ENCODE measurements at places on chromosomes 6 and 20.

DNA sequence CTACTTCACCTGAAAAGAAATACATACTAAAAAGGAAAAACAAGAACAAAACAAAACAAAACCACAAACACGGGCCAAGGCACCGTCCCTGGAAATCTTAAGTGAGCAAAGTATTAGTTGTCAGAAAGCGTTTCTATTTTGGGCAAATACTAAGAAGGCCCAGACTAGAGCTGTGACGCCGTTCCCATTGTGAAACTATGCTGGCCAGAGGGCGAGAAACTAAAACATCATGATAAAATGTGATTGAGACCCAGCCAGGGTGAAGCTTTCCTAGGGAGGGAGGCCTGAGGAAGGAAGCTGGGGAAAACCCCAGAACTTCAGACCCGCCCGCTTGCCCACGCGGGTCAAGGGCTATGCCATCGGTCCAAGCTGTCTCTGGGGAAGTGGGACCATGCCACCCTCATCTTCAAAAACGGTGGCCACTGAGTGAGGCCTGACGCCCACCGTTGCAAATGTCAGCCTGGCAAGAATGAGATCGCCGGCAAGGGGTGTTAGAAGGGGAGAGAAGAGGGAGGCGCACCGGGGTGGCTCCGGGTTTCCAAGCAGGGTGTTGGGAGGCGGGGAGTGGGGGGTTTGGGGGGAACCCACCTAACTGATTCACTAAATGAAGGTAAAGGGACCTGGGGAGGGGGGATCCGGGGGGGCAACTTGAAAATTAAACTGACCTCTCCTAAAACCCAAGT is 1950.9 kb upstream of the DEFB115 start:
- no peak for DNase-seq

GRCh38 chr20:34997774-34998173 is 42.1 kb downstream of the MYH7B start:
- DNase-seq = no peak

DNA sequence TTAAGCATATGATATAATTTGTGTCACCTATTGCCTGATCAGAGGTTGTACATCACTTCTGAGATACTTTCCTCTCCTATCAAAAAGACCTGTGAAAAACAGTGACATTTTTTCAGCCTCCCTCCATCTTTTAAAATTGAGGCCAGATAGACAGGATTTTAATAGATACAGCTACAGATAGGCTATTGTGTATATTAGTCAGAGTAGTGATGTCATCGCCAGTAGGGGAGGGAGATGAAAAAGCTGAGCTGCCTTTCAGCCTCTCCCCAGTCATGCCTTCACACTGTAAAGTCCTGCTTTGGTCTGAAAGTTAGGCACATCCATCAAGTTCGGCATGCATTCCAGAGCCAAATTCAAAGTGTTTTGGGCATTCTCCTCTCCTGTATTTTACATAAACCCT is 7.9 kb upstream of the PABPC1L start:
- DNase-seq = no peak

- no peak for DNase-seq
These were observed 148.1 kb downstream of the UBE3D start for GRCh38 chr6:82917346-82918064.

GRCh38 chr6:72798196-72798595 is 176.3 kb downstream of the KCNQ5 start:
- no peak for DNase-seq

DNA sequence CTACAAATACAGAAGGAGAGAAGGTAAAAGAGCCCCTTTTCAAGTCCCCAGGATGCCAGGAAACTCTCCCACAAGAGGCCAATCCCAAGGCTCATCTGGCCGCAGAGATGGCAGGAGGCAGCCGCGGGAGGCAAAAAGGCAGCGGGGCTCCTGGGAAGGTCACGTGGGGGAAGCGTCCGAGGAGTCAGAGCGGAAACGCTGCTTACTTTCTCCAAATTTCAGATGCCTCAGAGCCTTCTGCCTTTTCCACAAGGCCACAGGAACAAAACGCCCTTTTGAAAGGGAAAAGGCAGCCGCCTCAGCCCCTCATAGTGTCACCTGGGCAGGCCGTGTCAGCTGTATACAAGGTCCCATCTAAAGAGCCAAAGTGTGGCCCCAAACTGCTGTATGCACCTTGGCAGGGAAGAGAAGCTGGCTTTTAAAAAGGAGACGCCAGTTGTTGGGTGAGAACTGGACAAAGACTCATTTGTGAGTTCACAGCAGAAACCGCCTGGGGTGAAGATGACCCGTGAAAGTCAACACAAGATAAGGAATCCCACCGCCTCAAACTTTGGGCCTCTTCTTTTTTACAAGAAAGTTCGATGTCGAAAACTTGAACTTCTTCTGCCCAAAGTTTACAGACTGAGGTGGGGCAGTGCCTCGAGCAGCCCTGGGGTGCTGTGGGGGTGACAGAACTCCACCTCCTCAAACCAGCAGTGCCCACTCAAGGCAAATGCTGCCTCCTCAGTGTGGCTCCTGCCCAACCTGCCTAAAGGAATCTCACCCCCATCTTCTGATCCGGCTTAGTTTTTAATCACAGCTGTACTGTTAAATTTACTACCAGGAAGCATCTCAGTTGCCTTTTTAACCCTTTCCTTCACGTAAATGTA is 45.4 kb downstream of the EZR start:
- no peak for DNase-seq

Data from NCI-H2081 treated with DMSO at 0.1 percent for 48 hours (cell line).